ENCODE measurements at places on chromosomes 5 and 9.

GRCh38 chr5:11619339-11620024, 284.8 kb downstream of the CTNND2 start:
- no peak for DNase-seq

GRCh38 chr9:79977510-79978197, 405.9 kb downstream of the TLE4 start:
- no peak for DNase-seq

- DNase-seq = no peak
Measured at GRCh38 chr9:16559418-16560188, 310.9 kb downstream of the BNC2 start.

DNA sequence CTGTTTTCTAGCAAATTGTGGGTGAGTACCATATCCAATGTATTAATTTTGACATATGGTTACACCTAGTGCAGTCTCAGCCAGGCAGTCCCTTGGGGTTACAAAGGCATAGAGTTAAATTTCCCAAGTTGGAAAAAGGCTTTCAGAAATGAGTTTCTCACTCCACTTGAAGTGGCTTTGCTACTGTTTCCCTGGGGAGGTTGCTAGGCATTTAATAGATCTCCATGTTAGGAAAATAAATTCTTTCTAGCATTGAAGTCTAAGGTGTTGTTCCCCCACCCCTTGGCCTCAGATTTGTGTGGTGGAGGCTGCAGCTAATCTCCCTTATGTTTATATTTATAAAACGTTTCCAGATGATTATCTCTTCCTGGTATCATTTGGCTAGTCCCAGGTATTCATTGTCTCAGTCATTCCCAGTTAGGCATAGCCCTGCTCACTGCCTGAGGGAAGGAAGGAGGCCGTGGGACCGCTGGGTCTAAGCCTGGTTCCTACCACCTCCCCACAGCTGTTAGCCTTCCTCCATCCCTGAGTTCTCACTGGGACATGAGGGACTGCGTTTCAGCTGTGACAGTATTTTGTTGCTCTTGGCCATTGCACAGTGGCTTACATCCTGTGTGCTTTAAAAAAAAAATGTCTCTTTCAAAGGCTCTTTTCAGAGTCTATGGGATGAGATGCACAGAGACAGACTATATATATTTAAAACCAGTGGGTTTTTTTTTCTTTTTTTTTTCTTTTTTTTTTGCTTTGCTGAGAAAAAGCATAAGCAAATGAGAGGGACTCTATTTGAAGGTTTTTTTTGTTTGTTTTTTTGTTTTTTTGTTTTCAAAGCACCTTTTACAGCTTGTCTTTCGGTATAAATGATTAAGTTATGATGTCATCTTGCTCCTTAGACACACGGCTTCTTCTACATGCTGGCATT, 121.5 kb downstream of the MAST4 start:
- DNase-seq = no peak

GRCh38 chr5:122163121-122164069, 34.0 kb downstream of the ZNF474 start:
- no peak for DNase-seq

DNA sequence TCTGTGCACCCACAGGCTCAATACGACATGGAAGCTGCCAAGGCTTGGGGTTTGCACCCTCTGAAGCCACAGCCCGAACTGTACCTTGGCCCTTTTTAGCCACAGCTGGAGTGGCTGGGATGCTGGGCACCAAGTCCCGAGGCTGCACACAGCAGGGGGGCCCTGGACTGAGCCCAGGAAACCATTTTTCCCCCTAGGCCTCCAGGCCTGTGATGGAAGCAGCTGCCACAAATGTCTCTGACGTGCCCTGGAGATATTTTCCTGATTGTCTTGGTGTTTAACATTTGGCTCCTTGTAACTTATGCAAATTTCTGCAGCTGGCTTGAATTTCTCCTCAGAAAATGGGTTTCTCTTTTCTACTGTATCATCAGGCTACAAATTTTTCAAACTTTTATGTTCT, 82.3 kb upstream of the LPAR1 start:
- no peak for DNase-seq

GRCh38 chr5:149941795-149942194, 2.8 kb downstream of the PDE6A start:
- no peak for DNase-seq

DNA sequence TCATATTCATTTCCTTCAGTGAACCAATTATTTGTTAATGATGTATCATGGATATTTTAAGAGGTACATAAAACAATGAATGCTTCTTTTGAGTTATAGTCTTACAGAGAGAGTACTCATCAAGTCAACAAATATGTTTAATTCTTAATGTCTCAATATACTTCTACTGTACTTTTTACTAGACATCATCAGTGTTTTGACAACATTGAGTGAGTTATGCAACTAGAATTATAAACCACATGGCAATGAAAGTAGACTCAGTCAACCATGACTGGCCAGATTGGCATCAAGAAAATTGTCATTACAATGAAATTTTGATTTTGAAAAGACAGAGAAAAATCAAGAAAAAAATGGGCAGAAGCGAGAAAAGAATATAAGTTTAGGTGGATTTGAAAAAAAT, 1248.1 kb upstream of the CDH18 start:
- no peak for DNase-seq

GRCh38 chr5:84057211-84057610, 327.5 kb downstream of the EDIL3 start:
- no peak for DNase-seq

DNA sequence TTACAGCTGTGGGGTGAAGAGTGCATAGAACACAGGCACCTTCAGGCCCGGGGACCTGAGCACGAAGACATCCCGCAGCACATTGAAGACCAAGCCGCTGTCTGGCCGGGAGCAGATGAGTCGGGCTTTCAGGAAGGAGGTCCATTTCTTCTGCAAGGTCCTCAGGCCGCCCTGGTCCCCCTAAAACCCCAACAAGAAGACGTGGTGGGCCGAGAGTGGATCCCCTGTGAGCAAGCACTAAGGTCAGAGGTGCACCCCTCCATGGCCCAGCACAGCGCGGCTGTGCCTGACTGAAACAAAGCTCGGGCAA, 70.5 kb downstream of the SECISBP2 start:
- no peak for DNase-seq

DNA sequence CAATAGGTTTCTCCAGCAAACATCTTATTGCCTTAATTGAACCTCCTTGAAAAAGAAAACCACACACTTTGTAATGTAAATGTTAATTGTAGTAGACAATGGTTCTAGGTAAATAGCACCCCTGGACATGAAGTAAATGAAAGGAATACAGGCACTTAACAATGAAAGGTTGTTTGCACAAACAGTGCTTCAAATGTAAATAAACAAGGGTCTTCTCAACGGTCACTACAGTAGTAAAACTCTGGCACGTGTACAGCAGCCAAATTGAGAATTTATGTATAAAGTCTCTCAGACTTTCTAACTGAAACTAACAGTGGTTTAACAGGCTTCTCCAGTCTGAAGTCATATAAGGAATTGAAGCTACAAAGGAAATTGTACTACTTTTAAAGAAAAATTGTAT, 218.3 kb downstream of the MEF2C start:
- DNase-seq = no peak

GRCh38 chr5:150904479-150905311, at the start of gene ZNF300:
ZNF300 (minus strand) TSS chr5:150904980; CDS start chr5:150903155, 1,825 bp downstream.
- DNase-seq = peak; percentile 20

DNA sequence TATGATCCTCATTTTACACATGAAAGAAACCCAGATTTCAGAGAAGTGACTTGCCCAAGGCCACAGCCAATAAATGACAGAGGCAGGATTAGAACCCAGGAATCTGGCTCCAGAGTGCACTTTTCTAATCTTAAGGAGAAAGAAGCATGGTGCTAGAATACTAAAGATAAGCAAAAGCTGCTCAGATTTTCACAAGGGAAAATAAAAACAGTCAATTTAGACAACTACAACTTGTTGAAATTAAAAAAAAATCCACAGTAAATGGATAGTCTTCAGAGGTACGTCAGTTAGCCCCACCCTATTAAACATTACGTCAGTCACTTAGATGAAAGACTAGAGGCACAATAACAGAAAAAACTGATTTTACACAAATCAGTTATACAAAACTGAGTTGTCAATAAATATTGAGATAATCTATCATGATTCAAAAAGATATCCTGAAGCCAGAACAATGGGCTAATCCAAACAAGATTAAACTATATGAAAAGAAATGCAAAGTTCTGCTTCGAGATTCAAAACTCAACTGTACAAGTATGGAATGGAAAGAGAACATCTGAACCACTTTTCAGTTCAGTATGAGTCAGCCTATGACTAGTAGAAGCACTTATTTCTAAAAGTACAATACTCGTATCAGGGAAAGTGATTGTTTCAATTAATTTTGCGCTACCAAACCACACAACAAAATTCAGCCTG, 9.3 kb downstream of the TMEM245 start:
- DNase-seq = no peak

DNA sequence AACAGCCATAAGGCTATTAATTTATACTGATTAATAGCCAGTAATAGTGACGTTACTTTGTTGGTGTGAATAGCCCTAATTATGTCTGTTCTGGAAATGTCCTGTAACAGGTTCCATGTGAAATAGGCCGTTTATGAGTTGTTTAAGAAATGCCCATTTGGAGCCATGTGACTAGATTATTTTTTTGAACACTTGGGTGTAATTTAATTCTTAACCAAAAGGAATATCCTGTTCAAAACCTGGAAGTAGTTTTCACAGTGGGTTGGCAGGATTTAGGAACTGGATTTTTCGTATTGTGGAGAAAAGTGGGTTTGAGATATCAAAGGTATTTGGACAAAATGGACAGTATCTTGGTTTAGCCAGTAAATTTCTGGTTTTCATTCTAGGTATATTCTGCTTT, 1.3 kb downstream of the TENT2 start:
- no peak for DNase-seq

- no peak for DNase-seq
Measured at GRCh38 chr5:92927291-92927778, 653.7 kb downstream of the NR2F1-AS1 start.

- DNase-seq = no peak
Measured at GRCh38 chr5:67283988-67284487, 87.4 kb upstream of the CD180 start.
